Tibial nerve (tissue), 4 donors: ENCODE measurements at places on chromosomes 16 and 17.

DNA sequence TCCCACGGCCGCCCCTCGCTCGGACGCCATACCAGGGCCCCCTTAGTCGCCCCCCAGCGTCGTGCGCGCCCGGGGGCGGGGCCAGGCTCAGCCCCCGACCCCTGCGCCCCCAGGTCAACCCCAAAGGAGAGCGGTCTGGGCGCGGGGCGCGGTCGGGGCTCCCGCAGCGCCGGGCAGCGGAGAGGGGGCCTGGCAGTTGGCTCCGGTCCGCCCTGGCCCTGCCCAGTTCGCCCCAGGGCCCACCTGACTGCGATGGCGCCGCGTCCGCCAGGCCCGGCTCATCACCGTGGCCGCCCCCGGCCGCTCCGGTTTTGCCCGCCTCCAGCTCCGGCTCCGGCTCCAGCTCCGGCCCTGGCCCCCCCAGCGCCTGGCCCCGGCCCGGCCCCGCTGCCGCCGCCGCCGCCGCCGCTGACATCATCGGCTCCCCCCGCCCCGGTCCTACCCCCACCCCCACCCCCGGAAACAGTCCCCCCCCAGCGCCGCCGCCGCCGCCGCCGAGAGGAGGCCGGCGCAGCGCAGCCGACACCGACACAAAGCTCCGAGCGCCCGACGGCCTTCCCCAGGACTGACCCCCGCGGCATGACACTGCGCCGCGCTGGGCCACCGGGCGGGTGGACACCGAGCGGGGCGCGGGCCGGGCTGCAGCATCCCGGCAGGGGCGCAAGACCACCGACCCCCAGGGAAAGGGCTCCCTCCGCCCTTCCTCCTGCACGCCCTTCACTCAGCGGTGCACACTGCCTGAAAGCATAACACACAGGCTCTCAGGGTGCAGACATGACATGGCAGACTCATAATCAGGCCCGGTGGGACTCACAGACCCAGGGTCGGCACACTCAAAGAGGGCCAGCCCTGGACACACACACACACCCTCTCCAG is at the start of gene ZBTB4:
ZBTB4 (minus strand) TSS at position 419 of the 876 bp plus-strand sequence. CDS start 12,830 bp downstream, outside the sequence.
- peaks cover 59% of the 10 kb centered on the region for H3K4me1 ChIP-seq
- no peak for DNase-seq
- H3K27me3 ChIP-seq = no peaks in the 10 kb centered on the region
- H3K4me3 ChIP-seq = peak within 1 kb of the TSS; percentile 91
- no peaks in the 10 kb centered on the region for H3K36me3 ChIP-seq
- peak within 1 kb of the TSS; percentile 99 for H3K27ac ChIP-seq

GRCh38 chr17:18039535-18040260 is 490 bp downstream of the GID4 start:
- DNase-seq = no peak
- peak overlapping the region; percentile 81 for H3K27ac ChIP-seq
- H3K27me3 ChIP-seq = no peaks in the 10 kb centered on the region
- H3K4me1 ChIP-seq = peaks cover 25% of the 10 kb centered on the region

DNA sequence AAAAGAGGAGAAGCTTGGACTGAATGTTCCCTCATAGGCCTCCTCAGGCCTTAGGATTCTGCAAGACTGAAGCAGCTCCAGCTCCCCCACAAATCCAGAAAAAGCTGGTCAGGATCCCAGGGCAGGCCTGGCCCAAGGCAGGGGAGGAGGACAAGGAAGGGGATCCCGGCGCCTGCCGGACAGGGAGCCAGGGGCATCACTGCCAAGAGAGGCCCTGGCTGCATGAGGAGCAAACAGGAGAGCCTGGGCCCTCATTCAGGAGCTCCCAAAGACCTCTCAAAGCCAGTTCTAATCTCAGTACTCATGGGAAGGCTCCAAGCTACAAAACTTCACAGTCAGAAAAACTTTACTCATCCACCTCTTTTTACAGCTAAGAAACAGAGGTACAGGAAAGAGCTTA is 67.3 kb downstream of the ZNF423 start:
- peak overlapping the region; percentile 52 for H3K27ac ChIP-seq
- no peak overlapping the region for H3K4me3 ChIP-seq
- H3K4me1 ChIP-seq = no peaks in the 10 kb centered on the region
- no peaks in the 10 kb centered on the region for H3K27me3 ChIP-seq
- DNase-seq = no peak
- no peaks in the 10 kb centered on the region for H3K36me3 ChIP-seq

- H3K27ac ChIP-seq = peak overlapping the region; percentile 65
- H3K4me1 ChIP-seq = peaks cover 20% of the 10 kb centered on the region
- no peaks in the 10 kb centered on the region for H3K36me3 ChIP-seq
These were observed 3.8 kb downstream of the TNFSF12 start for GRCh38 chr17:7552621-7553051.

DNA sequence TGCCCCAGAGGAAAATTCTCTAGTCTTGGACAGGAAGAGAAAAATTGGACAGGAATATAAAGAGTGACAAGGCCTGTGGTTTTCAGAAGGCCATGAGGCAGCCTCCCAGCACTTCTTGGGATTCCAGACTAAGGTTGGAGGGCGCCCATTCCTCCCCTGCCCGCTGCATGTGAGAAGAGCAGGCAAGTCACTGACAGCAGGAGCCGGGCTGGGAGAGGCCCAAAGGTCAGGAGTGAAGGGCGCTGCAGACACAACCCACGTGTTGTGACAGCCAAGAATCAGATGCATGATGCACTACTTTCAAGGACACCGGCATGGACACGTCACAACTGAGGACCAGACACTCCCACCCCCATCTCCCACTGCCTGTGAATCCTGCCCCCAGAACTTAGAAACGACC is 256.7 kb downstream of the CBLN1 start:
- H3K27ac ChIP-seq = no peak overlapping the region
- no peak overlapping the region for H3K4me3 ChIP-seq
- no peaks in the 10 kb centered on the region for H3K36me3 ChIP-seq
- no peaks in the 10 kb centered on the region for H3K27me3 ChIP-seq

DNA sequence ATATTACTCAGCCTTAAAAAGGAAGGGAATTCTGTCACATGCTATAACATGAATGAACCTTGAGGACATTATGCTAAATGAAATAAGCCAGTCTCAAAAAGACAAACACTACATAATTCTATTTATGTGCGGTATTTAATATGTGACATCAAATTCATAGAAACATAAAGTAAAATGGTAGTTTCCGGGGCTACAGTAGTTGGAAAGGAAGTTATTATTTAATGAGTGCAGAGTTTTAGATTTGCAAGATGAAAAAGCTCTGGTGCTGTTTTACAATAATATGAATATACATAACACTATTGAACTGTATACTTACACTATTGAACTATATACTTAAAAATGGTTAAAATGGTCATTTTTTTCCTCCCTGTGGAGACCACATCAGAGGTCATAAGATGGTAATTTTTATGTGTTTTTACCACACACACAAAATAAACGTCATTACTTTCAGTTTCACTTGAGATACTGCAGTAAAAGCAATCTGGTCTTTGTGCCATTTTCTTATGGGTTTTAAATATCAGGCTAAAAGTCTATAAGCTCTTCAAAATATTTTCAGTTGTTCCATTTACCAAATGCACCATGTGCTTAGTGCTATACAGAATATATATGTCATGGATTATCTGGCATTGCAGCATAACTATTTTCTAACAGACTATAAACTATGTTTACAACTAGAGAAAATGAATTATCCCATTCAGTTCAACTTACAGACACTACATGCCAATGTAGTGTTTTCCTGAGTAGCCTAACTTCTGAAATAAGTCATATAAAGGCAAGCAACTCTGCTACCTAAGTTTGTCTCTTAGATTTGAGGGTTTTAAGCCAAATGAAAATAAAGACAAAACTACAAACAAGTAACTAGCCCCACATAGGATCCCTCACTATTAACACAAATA is 90.9 kb downstream of the SPAG9 start:
- DNase-seq = no peak
- H3K27ac ChIP-seq = peak overlapping the region; percentile 69
- peaks cover 24% of the 10 kb centered on the region for H3K4me1 ChIP-seq
- no peaks in the 10 kb centered on the region for H3K27me3 ChIP-seq
- H3K36me3 ChIP-seq = no peaks in the 10 kb centered on the region
- H3K4me3 ChIP-seq = no peak overlapping the region

- no peak for DNase-seq
- no peaks in the 10 kb centered on the region for H3K36me3 ChIP-seq
These were observed 29.7 kb upstream of the OR1A2 start for GRCh38 chr17:3167574-3167973.

DNA sequence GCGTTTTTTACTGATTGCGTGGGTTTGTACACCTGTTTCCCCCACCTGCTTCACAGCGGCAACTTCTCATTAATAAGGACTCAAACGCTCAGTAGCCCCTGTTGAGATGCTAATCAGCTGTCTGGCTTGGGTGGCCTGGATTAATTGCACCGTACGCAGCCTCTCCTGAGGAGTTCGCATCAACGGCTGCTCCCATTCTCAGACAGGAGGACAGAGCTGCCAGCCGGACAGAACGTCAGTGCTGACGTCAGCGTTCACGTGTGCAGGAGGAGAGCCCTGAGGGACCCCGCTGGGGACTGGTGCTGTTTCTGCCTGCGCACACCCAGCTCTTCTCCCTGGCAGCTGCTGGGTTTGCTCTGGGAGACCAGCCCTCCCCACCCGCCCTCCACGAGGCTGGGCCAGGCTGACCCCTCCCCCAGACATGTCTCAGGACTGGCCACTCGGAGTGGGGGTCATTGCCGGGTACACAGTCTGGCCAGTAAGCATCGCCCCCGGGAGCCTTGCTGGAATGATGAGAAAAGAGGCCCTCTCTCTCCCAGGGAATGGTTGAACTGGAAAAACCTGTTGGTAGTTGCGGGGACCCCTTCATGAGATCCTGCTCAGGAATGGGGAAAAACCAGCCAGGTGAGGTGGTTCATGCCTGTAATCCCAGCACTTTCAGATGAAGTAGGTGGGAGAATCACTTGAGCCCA is 5.7 kb upstream of the BANP start:
- H3K36me3 ChIP-seq = no peaks in the 10 kb centered on the region
- H3K27me3 ChIP-seq = no peaks in the 10 kb centered on the region
- H3K4me1 ChIP-seq = no peaks in the 10 kb centered on the region
- peak; percentile 41 for DNase-seq
- H3K4me3 ChIP-seq = no peak overlapping the region
- H3K27ac ChIP-seq = peak overlapping the region; percentile 67

GRCh38 chr16:72952811-72953271 is 95.1 kb downstream of the ZFHX3 start:
- DNase-seq = no peak
- no peak overlapping the region for H3K27ac ChIP-seq
- H3K4me3 ChIP-seq = no peak overlapping the region
- H3K4me1 ChIP-seq = peaks cover 23% of the 10 kb centered on the region
